ENCODE measurements at places on chromosomes 16 and 17.

GRCh38 chr17:15287538-15288267 lies 22.6 kb upstream of the PMP22 start:
- DNase-seq, result no peak

DNA sequence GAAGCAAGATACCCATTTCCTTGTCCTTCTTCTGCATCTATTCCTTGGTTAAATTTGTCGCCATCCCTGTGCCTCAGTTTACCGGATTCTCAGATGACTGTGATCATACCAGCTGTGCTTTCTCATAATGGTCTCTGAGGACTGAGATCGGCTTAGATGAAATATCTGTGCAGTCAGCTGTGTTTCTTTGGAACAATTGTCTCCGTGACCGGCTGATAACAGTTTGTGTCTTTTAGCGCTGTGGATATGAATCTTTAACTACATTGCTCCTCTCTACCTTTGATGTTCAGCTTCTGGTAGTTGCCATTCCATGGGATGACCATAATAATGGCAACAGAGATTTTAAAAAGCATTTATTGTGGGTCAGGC lies 473 bp downstream of the FTO start:
- DNase-seq, result no peak

DNA sequence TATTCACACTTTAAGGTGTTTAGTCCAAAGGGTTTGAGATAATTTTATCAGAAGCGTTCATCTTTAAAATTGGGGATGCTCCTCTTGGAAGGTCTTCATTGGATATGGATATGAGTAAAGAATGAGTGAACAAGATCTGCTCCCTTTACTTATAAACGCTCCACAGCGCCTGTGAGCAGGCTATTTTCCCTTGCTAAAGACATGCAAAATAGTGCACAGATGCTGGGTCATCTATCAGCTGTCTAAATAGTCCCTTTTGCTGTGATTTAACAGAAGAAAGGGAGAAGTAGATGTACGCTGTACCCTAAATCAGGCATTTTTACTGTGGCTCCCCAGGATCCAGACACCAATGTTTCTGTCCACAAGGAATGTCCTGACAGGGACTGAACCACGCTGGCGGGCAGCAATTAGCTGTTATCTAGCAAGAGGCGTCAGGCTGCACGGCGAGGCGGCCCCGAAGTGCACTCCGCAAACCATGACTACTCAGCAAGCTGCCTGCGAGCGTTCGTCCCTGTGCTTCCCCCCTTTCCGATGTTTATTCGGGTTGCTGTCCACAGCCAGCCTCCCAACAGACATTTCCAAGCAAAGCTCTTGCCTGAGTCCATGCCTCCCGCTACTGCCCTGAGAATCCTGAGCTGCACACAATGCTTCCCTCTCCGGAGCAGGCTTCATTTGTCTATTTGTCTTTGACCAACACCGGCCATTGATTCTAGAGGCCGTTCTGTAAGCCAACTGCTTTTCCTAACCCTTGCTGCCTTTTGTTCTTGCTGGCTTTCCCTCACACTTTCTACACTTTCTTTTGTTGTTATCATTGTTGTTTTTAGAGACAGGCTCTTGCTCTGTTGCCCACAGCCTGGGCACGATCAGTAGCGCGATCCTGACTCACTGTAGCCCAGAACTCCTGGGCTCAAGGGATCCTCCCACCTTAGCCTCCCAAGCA lies 55.7 kb upstream of the CNEP1R1 start:
- peak; percentile 79 for DNase-seq

DNA sequence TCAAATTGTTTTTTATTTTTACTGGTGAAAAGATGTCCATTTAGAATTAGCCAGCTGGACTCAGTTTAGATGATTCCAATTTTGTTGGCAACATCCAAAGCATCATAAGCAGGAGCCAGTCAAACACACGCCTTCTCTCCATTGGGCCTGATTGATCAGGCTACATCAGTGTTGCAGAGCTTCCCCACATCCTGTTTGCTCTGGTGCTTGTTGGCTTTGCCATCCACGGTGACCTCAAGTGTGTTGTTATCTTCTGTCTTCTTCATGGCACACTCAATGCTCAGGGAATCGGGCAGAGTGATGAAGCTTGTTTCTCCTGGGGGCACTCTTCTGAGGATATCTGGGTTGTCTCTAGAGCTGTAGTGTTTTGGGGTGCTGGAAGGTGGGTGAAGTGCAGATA lies 6.3 kb upstream of the NETO2 start:
- no peak for DNase-seq

DNA sequence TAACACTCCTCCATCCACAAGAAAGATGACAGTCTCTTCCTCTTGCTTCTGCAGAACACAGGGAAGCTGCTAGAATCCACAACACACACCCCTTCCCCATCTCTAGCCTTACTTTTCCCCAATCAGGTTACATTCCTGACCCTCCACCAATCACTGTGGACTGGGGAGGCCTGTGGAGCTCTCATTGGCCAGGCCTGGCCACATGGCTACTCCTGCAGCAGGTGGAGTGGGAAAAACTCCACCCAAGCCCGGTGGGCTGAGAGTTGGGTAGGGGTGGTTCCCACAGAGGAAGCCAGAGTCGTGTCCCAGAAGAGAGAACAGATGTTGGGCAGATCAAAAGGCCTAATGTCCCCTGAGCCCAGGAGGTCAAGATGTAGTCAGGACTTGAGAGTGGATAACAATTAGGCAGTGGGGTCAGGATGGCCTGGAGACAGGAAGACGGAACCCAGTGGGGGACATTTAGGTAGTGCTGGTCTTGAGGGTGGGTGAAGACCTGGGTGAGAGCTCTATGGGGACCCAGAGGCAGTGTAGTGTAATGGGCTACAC lies 22.1 kb downstream of the COQ7 start:
- no peak for DNase-seq

- no peak for DNase-seq
These were observed 26.3 kb downstream of the TANGO6 start for GRCh38 chr16:68869492-68870088.

GRCh38 chr16:87058728-87059250 lies 258.4 kb downstream of the C16orf95 start:
- DNase-seq, result no peak

- DNase-seq, result peak; percentile 16
These were observed 86.9 kb downstream of the CDH11 start for GRCh38 chr16:65034915-65035314.

DNA sequence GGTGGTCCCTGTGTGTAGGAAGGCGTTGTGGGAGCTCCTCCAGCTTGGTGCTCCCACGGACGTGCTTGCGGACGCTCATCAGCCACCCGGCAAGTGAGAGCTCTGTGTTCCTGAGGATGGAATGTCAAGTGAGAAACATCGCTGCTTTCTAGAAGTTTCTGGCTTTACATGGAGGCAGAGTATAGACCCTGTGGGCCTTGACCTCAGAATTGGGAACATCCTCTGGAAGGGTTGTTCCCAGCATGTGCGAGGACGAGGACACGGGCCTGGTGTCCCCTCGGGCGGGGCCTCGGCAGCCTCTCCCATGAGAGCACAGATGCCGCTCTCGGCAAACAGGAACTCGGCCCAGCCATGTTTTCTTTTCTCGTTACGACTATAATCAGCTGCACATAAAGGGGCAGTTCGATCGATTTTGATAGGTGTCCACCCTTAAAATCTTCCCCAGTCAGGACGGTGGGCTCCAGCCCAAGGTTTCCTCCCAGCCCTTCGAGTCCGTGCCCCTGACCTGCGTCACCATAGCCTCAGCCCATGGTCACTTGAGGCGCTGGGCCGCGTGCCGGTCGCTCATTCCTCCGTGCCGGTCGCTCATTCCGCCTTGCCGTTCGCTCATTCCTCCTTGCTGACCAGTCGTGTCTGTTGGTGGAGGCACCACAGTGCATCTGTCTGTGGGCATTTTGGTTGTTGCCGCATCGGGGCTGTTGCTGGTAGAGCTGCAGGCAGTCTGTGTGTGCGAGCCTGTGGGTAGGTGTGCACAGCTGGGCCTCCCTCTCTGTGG lies 91.3 kb upstream of the ZNF750 start:
- DNase-seq, result no peak

DNA sequence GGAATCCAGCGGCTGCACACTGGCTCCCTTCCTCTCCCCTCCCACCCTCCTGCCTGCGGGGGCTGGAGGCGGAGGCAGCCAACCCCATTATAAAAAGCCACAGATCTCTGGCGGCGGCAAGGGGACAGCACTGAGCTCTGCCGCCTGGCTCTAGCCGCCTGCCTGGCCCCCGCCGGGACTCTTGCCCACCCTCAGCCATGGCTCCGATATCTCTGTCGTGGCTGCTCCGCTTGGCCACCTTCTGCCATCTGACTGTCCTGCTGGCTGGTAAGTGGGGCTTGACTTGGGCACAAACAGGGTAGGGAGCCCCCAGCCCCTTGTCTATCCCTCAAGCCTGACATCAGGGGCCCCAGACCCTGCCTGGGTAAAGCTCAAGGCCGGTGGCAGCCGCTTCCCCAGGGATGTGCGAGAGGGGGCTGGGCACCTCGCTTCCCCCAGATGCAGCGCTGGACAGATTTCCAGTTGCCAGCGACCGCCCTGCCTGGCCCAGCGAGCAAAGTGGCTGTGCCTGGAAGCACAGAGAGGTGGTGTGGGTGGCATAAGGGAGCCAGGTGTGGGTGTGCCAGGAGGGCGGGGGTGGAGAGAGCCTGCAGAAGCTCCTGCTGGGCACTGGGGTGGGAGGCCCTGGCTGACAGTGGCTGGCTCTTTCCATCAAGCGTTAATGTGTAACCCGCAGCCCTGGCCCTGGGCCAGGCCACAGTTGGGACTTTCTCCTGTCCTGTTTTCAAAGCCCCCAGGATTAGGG lies at the start of gene CX3CL1:
CX3CL1 (plus strand) TSS at position 119 of the 745 bp plus-strand sequence; CDS start at position 198, 79 bp downstream.
- DNase-seq, result peak; percentile 93

GRCh38 chr16:79618692-79619050 lies 18.1 kb upstream of the MAF start:
- DNase-seq, result no peak

DNA sequence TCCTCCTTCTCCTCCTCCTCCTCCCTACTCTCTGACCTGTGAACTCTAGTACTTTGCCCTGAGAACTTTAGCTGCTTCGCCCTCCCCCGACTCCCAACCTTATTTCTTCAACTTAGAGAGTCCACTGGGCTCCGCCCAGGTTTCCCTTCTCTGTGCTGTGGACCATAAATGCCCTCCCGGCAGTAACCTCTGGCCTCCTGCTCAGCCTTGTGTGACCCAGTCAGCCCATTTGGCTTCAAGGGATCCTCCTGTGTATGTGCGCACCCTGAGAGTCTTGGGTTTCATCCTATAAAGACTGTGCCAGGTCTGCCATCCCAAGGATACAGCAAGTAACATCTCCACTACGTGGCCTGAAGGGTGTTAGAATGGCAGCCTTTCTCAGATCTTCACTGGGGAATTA lies 275.6 kb upstream of the C16orf82 start:
- no peak for DNase-seq

DNA sequence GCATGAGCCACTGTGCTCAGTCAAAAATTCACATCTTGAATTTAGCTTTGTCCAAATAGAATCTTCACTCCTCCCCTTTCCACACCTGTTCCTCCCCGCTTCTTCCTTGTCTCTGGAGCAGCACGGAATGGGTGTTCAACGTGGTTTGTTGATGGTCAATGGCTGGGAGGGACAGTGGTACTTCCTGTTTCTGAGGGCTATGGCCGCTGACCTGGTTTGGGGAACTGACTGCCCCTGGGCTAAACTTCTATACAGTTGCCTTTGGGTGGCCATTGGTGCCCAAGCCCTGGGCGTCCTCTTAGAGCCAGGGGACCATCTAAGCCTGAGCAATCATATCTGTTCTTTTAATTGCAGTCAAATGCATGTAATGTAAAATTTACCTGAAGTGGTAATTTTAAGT lies 19.1 kb upstream of the WFIKKN2 start:
- DNase-seq, result no peak

DNA sequence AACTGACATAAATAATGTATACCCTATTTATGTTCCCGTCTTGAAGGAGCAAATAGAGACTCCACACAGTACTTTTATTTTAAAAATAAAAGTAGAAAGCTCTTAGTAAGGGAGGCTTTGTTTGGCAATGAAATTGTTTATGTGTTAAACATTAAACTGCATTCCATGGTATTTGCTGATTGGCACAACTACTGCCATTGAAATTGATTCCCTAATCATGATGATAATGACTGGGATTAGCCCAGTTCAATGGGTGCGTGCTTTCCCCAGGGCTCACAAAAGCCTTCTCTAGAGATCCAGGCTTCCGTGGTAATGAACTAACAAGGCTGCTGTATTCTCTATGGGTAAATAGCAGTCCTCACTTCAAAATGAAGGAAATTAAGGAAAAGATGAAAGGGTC lies 67.5 kb downstream of the GPRC5B start:
- no peak for DNase-seq

DNA sequence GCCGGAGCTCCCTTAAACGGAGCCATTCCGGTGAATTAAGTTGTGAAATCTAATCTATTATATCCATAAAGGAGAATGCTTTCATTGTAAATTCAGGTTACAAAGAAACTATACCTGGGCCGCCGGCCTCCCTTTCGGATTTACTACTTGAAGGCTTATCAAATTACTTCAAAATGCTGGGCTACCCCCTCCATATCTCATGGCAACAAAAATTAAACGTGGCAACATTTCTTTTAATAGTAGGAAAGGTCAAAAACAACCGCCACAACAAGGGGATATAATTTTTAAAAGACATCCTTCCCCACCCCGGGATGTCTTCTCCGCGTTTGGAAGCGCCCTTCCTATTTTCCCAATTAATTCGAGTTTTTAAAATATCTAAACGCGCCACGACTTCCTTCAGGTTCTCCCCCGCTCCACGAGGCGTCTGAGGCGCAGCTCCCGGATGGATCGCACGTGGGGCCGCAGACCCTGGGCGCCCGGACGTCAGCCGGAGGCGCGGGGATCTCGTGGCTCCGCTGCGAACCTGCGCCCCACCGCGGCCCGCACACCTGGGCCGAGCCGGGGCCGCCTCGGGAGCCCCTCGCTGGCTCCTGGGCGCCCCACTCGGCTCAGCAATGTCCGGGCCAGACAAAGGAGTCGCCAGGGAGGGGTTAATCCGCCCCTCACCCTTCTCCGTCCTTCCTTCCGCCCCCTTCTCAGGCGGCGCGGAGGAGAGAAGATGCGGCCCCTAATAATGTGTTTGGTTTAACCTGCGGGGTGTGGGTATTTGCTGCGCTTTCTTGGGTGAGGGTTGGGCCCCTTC lies 47.4 kb upstream of the SLC38A10 start:
- DNase-seq, result no peak

DNA sequence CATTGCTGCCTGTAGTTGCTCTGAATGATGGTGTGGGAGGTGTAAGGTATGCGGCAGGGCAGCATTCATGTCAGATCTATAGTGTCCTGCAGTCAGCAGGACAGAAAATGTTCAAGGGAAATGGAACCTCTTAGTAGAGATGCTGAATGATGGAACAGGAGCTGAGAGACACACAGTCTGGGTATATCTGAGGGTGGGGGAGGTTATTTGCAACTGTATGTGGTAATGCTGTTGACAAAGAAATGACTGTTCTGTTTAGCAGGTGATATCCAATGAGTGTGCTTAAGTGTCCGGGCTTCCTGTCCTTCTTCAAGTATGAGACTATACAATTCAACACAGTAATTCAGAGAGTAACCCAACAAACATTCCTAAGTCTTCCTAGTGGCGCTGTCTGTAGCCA lies 46.6 kb downstream of the STH start:
- no peak for DNase-seq

- no peak for DNase-seq
These were observed 9.7 kb downstream of the INPP5K start for GRCh38 chr17:1506649-1507267.

- DNase-seq, result no peak
These were observed 15.8 kb downstream of the MYL4 start for GRCh38 chr17:47224966-47225365.

Data from ELF-1 (cell line).